ENCODE measurements at places on chromosomes 12 and 14.

DNA sequence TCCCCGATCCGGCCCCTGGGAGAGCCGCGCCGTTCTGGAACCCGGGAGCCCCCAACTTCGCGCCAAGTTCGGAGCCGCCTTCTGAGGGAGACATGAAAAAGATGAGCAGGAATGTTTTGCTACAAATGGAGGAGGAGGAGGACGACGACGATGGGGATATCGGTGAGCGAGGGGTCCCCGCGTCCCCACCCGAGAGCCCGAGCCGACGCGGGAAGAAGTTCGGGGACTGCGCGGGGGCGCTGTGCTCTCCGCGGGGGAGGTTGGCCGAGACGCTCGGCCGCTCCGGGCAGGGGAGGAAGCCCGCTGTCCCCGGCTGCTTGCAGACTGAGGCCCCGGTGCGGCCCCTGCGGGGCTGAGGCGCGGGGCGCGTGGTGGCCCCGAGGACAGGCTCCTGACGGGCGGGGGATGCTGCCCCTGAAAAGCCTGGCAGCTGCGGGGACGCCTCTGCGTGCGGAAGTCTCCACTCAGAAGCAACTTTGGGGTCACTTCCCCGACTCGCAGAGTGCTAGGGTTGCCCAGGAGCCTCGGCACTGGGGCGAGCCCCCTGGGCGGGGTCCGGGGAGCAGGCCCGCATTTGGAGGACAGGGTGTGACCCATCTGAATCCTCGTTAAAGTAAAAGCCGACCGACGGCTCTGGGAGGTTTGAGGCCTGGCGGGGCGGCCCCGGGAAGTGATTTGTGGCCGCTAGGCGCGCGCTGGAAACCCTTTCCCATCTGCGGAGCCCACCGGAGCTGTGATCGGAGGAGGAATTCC is 511 bp downstream of the ANO6 start:
- no peak for DNase-seq

GRCh38 chr14:79043194-79043889 is 873.2 kb downstream of the NRXN3 start:
- DNase-seq = no peak

DNA sequence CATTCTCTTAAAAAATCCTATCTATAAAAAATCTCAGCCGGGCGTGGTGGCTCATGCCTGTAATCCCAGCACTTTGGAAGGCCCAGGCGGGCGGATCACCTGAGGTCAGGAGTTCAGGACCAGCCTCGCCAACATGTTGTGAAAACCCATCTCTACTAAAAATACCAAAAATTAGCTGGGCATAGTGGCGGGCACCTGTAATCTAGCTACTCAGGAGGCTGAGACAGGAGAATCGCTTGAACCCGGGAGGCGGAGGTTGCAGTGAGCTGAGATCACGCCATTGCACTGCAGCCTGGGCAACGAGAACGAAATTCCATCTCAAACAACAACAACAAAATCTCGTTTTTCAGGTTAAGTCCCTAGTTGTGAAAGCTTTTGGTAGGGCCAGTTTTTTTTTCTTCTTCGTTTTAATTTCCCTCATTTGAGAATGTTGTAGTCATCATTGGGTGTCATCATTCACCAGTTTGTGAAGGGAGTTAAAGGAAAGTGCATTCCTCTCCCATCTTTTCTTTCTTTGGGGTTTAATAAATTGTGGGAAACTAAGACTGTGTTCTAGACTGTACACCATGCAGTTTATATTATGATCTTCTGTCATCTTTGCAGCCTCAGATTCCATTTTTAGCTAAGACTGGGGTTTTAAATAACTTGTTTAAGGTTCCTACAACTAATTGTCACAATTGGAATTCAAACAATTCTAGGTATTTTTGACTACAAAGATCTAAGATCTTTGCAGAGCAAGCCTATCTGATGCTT is 23.9 kb downstream of the MDM2 start:
- DNase-seq = no peak

- DNase-seq = no peak
Measured at GRCh38 chr12:118463677-118464076, 87.3 kb downstream of the SUDS3 start.

GRCh38 chr12:1842905-1843640 is 22.7 kb downstream of the LRTM2 start:
- DNase-seq = no peak

- no peak for DNase-seq
Measured at GRCh38 chr12:107912421-107913004, 138.0 kb downstream of the ASCL4 start.

GRCh38 chr14:71532790-71533189 is 399.4 kb upstream of the RGS6 start:
- DNase-seq = no peak

Measured in KG1 (cell line).